ENCODE measurements at places on chromosomes 5 and 9.

DNA sequence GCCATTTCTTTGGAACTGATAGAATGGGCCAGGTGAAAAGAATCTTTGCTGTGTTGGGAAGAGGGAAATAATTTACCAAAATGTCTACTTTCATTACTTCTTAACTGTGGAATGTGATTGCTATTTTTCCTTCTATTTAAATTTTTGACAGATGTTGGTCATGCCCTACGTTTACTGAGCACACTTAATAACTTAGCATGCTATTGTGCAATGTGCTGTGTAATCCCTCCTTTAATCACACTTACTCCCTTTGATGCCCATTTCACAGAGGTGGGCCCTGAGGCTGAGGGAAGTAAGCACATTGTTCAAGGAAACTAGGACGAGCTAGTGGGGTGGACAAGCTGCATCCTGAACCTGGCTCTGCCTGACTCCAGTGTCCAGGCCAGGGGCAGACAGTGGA, 47.8 kb upstream of the INSYN2B start:
- no peak for DNase-seq

GRCh38 chr5:148491793-148492184, 108.0 kb downstream of the FBXO38 start:
- no peak for DNase-seq

GRCh38 chr5:99355881-99356280, 427.1 kb upstream of the CHD1 start:
- no peak for DNase-seq

- no peak for DNase-seq
Measured at GRCh38 chr5:165004175-165004574, 1498.8 kb downstream of the MAT2B start.

DNA sequence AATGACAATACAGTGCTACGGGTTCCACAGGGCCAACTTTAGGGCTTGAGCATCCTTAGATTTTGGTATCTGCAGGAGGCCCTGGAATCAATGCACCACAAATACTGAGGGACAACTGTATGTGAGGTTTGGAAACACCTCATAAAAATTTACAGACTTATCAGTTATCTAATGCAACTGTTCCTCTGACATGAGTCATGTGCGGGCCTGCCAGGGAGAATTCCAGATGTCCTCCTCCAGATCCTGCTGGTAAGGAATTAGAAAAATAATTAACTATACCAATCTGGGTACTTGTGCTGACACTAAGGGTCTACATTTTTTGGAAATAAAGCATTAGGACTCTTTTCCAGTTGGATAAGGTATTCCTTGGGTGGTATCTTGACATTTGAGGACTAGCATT, 333.3 kb downstream of the ARRDC3 start:
- DNase-seq = no peak
